ENCODE measurements at places on chromosomes 4 and X. TPM values are rescaled to one million over a fixed set of nuclear protein-coding genes. Genes with fewer than 3 reads are reported as not detected.

Gene SEPTIN11
- 47.3 TPM for total RNA-seq

GRCh38 chrX:9862525-9862924 lies 76.3 kb downstream of the SHROOM2 start:
- no peak for DNase-seq
- H3K27ac ChIP-seq: no peak overlapping the region
- no peaks in the 10 kb centered on the region for H3K36me3 ChIP-seq
- H3K4me1 ChIP-seq: peaks cover 24% of the 10 kb centered on the region

DNA sequence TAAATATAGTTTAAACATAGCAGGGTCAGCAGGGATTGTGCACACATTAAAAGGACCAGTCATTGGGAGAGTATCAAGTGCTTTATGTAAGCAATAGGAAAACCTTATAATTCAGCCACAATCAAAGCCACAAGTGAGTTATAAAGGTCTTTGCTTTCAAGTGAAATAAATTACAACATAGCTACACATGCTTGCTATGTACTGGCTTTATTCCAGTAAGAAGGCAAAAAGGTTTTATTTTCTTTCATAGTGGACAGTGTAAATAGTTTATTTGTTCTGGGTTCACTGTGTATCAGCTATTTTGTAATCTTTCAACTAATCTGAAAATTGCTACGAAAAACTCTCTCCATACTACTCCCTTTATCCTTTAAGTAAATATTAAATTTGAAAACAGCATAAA lies 691.4 kb downstream of the PCDH7 start:
- no peak overlapping the region for H3K4me3 ChIP-seq
- H3K36me3 ChIP-seq: no peaks in the 10 kb centered on the region
- H3K27ac ChIP-seq: no peak overlapping the region
- no peaks in the 10 kb centered on the region for H3K27me3 ChIP-seq
- peaks cover 9% of the 10 kb centered on the region for H3K4me1 ChIP-seq

DNA sequence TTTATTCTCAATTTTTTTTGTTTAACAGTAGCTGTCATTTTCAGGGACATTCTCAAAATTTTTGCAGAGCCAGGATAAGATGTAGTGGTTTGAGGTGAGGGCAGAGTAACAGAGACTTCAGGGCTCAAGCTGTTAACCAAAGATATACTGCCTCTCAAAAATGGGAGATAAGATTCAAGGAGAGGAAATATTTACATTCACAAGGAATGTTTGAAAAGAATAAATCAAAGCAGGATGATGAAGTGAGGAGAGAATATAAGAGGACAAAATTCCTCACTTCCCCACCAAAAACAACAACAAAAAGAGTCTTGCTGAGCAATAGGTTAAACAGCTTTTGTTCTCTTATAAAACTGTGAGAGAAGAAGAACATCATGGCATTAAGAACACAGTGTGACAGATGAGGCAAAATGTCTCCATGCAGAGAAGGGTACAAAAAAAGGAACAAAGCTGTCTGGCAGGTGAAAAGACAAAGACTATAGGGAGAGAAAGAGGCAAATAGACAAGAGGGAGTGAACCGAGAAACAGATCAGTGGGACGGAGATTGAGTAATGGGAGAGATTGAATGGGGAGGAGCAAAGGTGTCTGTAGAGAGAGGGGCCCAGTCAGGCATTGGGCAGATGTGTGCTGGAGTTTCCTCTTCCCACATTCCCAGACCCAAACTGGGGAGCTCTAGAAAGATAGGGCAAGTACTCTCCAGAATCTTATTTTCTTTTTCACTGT lies 106.1 kb upstream of the TMEM150C start:
- DNase-seq: no peak
- H3K36me3 ChIP-seq: no peaks in the 10 kb centered on the region
- H3K4me1 ChIP-seq: no peaks in the 10 kb centered on the region
- H3K27me3 ChIP-seq: no peaks in the 10 kb centered on the region
- H3K4me3 ChIP-seq: no peak overlapping the region

DNA sequence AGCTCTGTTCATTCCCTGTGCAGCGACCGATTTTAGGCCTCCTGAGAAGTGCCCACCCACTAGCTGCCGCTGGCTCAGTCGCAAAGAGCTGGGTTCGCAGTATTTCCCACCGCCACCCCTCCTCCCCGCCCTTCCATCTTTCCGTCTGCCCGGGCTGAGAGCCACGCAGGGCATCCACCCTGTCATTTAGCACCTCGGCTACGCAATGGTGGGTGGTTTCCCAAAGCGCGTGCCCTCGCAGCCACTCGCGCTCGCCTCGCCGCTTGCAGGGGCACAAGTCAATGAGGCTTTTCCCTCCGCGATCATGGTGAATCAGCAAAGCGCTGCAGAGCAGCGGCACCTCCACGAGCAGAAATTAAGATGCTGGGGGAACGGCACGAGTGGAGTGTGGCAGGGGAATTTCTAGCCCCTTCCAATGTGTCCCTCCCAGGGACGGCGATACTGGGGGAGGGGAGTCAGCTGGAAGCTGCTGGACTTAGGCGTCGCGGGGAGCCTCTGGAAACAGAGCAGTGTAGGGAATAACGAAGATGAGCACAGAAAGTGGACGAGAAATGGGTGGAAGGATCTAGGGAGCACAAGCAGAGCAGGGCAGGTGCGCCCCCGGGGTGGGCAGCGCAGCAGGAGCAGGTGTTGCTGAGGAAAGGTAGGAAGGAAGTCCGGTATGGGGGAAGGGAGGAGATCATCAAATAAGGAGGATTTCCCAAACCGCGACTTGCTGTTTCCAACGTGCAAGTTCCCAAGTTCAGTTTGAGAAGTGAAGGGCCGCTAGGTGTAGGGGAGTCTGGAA lies 2.4 kb upstream of the PTCHD1 start:
- peaks cover 6% of the 10 kb centered on the region for H3K27me3 ChIP-seq
- no peaks in the 10 kb centered on the region for H3K4me1 ChIP-seq
- DNase-seq: no peak
- H3K4me3 ChIP-seq: no peak overlapping the region

- no peak overlapping the region for H3K4me3 ChIP-seq
- no peaks in the 10 kb centered on the region for H3K4me1 ChIP-seq
- H3K27me3 ChIP-seq: no peaks in the 10 kb centered on the region
Observed at GRCh38 chr4:7726665-7727413, 212.8 kb downstream of the AFAP1 start.

Measured in HepG2 (cell line).